ENCODE measurements at places on chromosomes 2 and 18.

GRCh38 chr2:197322724-197323720 lies 12.4 kb upstream of the ANKRD44 start:
- no peak for DNase-seq

GRCh38 chr2:57614988-57615387 lies 431.6 kb upstream of the VRK2 start:
- no peak for DNase-seq

- no peak for DNase-seq
These were observed 1699.3 kb upstream of the TMEFF2 start for GRCh38 chr2:193894081-193894480.

GRCh38 chr2:234472155-234472554 lies 24.7 kb downstream of the ARL4C start:
- no peak for DNase-seq

GRCh38 chr18:3212657-3213056 lies 7.1 kb downstream of the MYOM1 start:
- no peak for DNase-seq

DNA sequence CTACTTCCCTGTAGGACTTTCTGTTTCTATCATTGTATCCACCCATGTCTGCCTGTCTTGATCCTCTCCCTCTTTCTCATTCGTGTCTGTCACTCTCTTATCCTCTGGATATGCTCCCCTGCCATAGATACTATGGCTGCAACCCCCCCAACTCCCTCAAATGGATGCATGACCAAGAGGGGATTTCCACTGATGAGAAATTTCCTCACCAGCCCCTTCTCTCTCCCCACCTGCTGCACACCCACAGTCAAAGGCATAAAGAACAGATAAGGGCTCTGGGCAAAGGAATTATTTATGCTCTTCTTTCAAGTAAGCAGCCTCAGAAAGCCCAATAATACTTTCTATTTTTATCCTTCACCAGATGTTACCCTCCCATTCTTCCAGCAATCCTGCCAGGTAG lies 121.3 kb downstream of the FOXI3 start:
- no peak for DNase-seq

DNA sequence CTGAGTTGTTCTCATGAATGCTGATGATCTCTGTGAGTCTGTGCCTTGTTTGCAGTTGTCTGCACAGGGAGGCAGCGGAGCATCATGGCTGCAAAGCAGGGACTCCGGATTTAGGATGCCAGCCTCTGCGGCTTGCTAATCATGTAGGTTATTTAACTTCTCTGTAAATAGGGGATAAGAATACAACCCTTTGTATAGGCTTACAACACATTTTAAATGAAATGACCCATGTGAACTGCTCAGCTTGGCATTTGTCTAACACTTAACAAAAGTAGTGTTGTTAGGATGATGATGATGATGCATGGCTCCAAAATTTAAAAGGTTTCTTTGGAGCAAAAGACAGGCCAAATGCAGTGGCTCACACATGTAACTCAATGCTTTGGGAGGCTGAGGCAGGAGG lies 19.4 kb downstream of the DYTN start:
- no peak for DNase-seq

DNA sequence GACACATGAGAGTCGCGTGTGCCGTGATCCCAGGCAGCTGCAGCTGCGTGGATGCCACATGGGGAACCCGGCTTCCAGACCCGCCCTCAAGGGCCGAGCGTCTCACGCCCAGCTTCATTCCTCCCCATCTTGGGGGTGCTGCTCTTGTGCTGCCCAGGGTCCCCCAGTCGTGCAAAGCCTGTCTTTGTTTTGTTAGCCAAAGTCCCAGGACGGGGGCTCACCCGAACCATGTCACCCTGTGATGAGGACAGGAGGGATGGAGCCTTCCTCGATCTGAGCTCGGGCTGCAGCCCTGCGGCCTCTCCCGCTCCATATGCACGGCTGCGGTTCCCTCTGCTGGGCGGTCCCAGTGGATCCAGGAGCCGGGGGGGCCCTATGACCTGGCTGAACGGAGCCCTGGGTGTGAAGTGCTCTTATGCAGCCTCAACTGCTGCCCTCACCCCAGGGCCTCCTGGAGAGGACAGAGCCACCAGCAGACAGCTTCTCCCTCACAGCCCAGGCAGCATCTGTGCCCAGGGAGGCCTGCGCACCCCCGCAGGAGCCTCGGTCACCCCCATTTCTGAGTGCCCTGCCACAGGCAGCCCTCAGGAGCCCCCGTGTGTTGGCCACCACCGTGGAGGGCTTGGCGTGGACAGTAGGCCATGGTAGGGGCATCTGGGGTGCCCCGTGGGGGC lies 99.0 kb upstream of the CTDP1 start:
- DNase-seq: no peak

DNA sequence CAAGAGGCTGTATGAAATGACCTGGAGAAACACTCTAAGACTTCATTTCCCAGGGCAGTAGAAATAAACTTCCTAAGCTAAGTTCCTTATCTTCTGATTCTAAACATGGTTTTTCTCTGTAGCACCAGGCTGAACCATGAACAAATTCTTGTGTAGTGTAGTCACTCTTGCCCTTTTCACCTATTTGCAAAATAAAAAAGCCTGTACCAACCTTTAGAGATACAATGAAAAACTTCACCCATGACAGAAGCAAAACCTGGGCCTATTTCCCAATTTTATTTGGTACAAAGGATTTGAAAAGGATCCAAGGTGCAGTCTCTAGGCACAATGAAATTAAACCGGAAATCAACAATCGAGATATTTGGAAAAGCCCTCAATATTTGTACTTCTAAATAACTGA lies 43.6 kb downstream of the POLR1A start:
- no peak for DNase-seq

GRCh38 chr2:168602379-168602778 lies 146.3 kb downstream of the CERS6 start:
- DNase-seq: no peak

- DNase-seq: no peak
These were observed 805.6 kb downstream of the DPP10 start for GRCh38 chr2:115248066-115248465.

DNA sequence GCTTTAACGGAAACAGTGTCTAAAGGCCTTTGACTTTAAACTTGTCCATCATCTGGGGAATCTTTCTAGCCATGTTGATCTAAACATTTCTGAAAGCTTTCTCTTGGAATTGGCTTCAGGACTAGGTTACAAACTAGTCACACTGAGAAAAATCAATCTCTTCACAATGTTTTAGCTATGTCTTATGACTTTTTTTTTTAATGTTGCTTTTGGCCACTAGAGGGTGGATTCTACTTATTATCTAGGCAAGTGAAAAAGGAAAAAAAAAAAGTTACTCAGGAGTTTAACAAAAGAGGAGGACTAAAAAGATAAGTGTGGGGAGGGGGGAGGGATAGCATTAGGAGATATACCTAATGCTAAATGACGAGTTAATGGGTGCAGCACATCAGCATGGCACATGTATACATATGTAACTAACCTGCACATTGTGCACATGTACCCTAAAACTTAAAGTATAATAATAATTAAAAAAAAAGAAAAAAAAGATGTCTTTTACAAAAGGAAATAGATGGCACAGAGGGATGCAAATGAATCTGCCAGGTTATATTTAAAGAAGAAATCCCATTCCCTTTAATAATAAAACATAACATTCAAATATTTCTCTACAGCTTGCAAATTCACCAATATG lies 160.4 kb upstream of the PID1 start:
- DNase-seq: no peak

DNA sequence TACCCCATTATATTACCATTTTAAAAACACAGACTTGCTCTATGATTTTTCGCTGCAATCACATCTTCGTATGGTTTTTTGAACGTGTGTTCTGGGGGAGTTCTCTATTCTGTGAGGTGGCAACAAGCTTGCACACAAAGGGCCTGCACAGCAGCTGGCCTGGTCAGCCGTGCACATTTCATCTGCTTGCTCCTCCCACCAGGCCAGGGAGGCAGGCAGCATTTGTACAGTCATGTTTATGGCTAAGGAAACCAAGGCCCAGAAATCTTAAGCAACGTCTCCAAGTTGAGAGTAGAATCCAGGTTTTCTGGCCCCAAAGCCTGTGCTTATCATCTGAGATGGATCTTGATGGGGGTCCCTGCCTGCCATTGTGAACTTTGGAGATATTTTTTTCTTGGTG lies 106.4 kb upstream of the SMIM21 start:
- no peak for DNase-seq

DNA sequence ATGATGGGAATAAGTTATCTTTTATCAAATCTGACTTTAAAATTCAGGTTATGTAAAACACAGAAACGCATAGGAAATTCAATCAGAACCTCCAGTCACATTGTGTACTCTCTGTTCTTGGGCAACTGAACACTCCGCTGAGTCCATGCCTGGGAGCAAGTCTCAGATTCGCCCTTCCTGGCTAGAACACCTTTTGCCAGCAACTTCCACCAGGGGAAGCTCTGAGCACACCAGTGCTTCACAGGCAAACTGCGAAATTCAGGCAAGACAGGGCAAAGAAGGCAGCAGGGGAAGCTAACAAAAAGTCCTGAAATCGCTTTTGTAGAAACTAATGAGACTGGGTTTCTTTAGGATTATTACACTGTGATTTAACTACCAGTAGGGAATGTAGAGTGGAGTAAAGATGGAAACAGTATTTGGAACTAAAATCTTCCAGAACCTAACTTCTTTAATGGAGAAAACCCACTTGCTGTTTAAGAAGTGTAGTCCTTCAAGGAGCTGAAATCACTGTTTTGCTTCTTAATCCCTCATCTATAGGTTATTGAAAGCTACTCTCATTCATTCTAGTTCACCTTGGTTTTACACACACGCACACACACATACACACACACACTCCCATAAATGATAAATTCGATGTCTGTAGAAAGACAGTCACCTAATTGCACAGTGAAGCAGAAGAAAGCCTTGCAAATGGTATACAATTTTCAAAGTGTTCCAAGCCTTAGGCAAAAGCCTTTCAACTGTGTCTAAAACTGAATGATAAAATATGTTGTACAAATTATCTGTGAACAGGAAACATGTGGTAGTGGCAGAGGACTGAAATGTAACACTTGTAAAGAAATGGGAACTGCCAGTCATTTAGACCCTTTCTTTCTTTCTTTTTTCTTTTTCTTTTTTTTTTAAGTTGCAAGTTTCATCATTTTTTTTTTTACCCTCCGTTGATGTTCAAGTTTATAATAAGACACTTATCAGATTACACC lies 214.5 kb downstream of the TMEM182 start:
- DNase-seq: no peak

DNA sequence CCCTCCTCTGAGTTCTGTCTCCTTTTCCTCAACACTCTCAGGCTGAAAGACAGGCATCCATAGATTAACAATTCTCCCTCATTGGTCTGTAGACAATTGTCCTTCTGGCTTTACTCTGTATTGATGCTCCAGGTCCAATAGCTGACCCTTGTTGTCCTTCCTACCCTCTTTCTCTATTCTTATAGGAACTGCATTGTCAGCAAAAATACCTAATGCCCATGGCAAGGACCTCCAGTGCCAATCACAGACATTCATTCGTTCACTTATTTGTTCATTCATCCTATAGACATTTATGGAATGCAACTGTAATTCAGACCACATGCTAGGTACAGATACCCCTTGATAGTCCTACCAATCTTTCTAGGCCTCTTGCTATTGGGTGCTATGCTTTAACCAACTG lies 69.8 kb upstream of the DTNA start:
- no peak for DNase-seq

GRCh38 chr2:44944102-44944951 lies 2.8 kb downstream of the SIX3 start:
- no peak for DNase-seq

DNA sequence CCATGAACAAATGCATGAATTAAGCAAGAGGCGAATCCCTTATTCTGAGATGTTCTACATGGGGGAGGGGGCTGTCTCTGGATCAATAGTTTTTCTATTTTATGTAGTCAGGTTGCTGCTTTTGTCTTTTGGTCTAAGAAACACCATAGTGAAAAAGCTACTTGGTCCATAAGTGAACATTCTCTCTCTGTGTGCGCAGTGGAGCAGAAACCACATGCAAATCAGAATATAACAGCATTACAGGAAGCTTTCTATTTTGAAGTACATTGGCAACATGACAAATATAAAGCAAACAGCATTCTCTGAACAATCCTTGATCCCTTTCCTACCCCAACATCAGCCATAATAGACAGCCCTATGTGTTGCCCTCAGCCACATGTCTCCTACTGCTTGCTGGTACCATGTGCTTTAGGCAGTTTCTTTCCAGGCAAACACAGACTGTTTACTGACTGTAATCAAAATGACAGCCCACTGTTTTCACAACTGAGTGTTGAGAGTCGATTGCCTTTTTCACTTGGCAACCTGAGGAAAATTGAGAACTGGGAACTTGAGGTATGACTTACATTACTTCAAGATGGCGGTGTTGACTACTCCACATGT lies 10.6 kb downstream of the SCN3A start:
- DNase-seq: no peak

GRCh38 chr2:133562558-133562957 lies 5.7 kb downstream of the NCKAP5 start:
- no peak for DNase-seq

GRCh38 chr2:95375532-95376150 lies 26.9 kb upstream of the FAHD2A start:
- DNase-seq: no peak

- DNase-seq: no peak
These were observed 158.1 kb upstream of the VRK2 start for GRCh38 chr2:57888463-57888862.

- no peak for DNase-seq
These were observed 74.9 kb downstream of the ANTXR1 start for GRCh38 chr2:69087912-69088240.

DNA sequence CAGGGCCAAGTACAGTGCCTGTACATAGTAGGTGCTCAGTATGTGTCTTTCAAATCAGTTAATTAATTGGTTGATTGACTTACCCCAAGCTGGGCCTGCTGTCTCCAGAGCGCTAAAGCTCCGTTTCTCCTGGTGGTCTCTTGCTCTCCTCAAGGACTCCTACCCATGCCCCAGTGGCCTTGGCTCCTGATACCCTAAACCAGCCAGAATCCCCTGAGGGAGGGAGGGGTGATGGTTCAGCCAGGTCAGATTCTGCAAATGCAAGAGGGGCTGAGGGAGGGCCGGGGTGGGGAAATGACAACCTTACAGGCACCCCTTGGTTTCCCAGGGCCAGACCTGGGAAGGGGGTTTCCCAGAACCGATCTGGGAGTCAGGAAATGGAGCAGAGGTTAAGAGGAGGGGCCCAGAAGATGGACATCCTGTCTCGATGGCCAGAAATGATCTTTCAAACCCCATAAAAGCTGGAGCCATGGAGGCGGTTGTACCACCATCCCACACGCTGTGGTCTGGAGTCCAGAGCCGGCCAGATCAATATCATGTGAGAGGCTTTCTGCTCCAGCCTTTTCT lies 209.1 kb downstream of the TNS1 start:
- DNase-seq: no peak

DNA sequence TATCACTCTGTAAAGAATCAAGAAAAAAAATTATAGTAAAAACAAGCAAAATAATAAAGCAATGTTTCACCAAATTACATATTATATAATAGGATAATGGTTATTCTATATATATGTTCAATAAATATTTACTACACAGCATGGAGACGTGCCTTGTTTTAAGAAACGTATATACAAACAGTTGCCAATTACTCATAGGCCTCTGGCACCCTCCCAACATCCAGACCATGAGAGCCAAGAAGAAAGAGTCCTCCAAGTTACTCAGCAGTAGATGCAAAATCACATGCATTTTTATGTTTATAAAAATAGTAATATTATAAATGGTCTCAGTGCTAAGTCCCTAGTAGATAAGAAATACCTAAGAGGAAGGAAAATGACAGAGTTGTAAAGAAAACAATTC lies 64.8 kb downstream of the REV1 start:
- DNase-seq: no peak

- DNase-seq: no peak
These were observed 638.7 kb downstream of the ZEB2 start for GRCh38 chr2:143881246-143881645.

- no peak for DNase-seq
These were observed 31.0 kb downstream of the NAT8 start for GRCh38 chr2:73611193-73611592.

All from T-helper 22 cell (primary cell).